T-helper 1 cell (primary cell): ENCODE measurements at places on chromosomes 4 and X.

GRCh38 chr4:55965585-55965984 is 16.8 kb downstream of the CEP135 start:
- DNase-seq: no peak

- DNase-seq: no peak
Observed at GRCh38 chr4:127445471-127445870, 187.3 kb upstream of the INTU start.

GRCh38 chr4:52876069-52876468 is 14.0 kb downstream of the RASL11B start:
- no peak for DNase-seq

DNA sequence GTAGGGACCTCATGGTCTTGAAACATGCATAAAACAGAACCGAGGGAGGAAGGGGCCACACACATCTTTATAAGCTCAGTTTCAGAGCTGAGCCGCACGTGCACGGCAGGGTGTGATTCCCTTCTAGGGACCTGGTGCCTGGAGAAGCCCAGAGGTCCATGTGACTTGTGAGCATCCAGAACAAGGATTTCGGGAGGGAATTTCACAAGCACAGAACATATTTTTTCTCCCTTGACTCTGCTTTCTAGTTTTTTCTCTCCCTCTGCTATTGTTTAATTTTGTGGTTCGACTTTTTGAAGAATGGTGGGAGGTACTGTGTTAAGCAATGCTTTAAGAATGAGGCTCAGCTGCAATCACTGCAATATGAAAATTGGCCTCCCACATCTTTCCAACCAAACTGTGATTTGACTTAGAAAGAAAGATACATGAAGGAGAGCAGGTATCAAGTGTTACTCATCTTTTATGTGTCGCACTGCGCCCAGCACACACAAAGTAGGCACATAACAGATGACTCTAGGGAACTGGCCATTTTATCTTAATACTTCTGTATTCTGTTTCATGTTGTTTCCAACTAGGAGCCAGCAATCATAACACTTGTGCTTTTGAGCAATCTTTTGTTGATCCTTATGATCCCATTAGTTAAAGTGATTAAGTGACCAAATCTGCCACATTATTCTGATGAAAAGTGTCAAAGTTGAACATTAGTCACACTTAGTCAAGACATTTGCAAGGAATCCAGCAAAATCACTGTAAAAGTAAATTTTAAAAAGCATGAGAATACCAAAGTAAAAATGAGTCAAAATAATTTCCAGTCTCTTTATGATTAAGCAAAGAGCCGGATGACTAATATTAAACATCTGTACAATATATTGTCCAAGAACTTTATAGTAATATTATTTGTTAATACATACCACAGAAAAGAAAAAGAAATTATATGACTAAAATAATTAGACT is 86.4 kb downstream of the SHISA3 start:
- DNase-seq: no peak

DNA sequence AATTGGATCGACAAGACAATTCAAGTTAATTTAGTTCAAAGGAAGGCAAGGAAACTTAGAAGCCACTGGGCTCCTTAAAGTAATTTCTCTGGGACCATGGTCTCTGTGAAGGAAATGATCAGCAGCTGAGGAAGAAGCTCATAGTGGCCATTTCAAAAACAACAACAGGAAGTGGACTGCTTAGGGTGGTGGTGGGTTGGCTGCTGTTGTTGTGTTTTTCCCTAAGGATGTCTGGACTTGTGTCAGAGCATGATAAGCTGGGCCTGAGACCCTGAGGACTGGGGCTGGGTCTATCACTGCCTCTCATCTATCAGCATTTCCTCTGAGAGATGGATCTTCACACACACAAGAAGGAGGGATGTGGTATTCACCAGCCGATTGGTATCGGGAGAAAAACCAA is 18.3 kb downstream of the KDR start:
- DNase-seq: no peak

DNA sequence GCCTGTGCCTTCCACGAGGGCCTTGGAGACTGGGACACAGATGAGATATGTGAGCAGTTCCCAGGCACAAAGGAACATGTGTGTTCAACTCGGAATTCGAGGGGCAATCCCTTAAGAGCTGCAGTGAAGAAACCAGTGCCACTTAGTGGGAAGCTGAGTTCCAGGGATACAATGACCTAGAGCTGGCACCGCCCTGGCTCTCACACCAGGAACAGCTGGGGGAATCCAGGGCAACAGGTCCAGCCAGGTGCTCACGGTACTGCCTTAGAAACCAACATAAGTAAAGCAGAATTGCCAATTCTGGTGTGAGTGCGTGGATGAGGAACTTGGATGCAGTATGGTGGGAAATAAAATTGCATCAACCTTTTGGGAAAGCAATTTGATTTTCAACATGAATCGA is 122.9 kb downstream of the AFAP1 start:
- no peak for DNase-seq

GRCh38 chr4:184348311-184349233 is 125.8 kb downstream of the IRF2 start:
- no peak for DNase-seq

- no peak for DNase-seq
Observed at GRCh38 chr4:170741856-170742255, 652.1 kb upstream of the AADAT start.

DNA sequence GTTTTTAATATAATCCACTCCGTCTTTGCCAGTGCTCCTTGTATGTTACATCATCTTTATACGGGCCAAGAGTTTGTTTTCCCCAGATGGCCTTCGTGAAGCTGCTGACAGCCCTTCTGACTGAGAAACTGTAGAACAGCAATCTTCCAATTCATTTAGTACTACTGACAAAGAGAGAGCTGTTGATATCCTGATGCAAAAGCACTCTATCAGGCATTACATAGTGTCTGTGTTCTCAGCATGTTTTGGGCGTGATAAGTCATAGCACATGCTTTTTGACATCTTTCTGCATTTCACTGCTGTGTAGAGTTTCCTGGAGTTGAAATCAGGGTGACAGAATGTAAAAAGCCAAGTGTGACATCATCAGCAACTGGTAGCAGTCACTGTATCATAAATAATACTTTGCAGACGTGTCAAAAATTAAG is 746.3 kb upstream of the FAM241A start:
- DNase-seq: no peak

DNA sequence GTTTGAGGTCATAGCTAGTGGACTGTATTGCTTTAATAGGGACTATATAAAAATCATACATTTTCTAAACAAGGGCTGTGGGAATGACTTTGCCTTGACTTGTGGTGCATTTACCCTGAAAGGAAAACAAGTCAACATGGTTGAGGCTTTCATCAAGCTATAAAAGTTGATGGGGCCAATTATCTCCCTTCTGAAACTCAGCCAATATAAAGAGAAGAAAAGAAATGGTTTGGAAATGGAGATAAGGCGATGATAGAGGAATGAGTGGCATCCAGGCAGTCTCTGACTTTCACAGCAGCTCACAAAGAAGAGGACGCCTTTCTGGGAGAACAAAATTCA is 118.7 kb downstream of the SMARCA1 start:
- DNase-seq: no peak

GRCh38 chrX:49106930-49107329 is 16.6 kb downstream of the GPKOW start:
- DNase-seq: no peak

DNA sequence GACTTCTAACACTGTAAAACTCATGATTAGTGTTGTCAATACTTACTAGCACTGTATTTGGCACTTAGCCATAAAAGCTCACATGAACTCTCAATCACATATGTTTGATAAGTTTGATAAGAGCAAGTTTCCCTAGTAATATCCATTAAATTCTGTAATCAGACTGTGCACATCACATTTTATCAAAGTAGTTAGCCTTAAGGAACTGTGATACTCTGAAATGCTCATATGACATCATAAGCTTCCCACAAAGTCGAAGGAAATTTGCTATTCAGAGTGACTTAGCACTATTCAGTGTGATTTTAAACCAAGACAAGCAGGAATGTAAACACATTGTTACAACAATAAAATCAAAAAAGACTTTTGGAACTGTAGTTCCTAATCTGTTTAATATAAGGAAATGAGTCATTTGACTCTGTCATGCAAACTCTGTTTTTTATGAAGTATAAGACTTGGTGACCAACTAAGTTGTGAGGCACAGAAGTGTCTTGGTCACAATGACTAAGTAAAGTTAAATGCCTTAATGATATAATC is 6.7 kb downstream of the SLC7A11 start:
- DNase-seq: no peak

GRCh38 chr4:184329659-184330400 is 112.2 kb upstream of the ENPP6 start:
- DNase-seq: no peak

GRCh38 chr4:172721659-172722058 is 447.0 kb upstream of the GALNT7 start:
- DNase-seq: no peak

- peak; percentile 23 for DNase-seq
Observed at GRCh38 chr4:99885063-99885664, 9.1 kb downstream of the LAMTOR3 start.

DNA sequence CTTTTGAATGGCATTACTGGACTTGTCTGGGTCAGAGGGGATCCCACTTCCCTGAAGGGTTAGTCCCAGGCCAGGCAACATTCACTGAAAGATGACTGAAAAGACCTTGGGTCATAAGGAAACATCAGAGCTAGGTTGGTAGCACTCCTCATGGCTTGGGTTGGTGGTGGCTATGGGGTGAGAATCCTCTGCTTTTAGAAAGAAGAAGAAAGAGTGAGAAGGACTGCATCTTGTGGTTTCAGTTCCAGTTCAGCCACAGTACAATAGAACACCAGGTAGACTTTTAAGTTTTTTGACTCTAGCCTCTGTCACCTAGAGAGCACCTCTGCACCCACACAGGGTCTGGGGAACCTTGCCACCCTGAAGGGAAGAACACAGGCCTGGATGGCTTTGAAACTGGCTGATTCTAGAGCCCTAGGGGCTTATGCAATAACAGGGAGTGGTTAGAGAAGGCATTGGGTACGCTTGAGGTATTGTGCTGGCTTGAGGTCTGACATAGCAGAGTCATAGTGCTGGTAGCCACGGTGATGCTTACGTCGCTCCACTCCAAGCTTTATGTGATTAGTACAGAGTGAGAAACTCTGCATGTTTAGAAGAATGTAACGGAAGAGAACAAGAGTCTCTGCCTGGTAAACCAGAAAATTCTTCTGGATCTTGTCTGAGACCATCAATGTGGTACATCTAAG is 36.5 kb downstream of the PRR32 start:
- DNase-seq: no peak

- no peak for DNase-seq
Observed at GRCh38 chrX:133859336-133859735, 126.1 kb downstream of the GPC3 start.

DNA sequence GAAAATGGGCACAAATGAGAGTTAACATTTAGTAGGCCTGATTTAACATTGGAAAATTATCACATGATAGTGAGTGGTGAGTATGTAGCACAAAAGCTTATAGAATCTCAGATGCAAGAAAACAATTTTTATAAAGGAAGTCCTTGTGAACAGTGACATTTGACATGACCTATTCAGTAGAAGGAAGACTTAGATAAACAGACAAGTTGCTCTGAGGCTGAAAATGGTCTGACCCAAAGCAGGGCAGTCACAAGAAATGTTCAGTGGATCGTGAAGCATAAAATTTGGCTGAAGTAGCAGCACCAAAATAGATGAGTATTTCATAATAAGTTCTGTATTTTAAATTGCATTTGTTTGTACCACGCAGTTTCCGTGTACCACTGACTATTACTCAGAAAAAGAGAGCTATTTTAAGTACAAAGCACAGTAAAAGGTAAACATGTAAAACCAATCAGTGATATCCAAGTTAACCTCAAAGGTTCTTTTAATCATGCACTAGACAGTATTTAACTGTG is 605.7 kb upstream of the PABPC4L start:
- DNase-seq: no peak

GRCh38 chrX:13373431-13374187 is 53.8 kb upstream of the ATXN3L start:
- no peak for DNase-seq

DNA sequence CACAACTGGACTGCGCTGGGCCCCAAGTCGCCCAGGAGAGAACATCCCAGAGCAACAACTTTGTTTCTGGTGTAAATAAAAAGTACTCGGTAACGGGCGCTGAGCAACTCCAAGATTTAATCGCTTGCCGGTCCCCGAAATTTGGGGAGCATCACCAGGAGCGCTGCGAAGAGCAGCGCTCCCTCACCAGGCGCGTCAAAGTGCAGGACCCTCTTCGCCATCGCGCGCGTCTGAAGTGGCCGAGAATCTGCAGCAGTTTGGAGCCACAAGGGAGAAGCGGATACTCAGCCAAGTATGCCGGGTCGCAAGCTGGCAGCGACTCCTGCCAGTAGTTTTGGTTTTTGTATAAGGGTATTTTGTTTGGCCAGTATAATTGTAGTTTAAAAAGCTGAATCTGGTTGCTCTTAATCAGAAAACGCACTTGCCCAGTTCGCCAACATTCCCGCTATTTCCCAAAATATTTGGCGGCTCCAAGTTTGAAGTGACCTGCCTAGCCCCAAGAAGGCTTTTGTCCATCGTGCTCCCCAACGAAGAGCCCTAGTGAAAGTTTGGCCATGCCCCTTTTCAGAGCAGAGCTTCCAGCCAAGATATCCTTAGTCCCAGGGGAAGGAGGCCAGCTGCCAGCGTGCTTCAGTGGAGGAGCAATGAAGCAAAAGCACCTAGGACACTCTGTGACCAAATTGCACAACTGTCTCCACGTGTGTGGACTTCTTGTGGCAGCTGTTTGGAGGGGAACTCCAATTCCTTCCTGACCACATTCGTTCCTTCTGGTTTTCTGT is 557 bp upstream of the KDR start:
- no peak for DNase-seq
